ENCODE measurements at places on chromosomes 4 and X.

DNA sequence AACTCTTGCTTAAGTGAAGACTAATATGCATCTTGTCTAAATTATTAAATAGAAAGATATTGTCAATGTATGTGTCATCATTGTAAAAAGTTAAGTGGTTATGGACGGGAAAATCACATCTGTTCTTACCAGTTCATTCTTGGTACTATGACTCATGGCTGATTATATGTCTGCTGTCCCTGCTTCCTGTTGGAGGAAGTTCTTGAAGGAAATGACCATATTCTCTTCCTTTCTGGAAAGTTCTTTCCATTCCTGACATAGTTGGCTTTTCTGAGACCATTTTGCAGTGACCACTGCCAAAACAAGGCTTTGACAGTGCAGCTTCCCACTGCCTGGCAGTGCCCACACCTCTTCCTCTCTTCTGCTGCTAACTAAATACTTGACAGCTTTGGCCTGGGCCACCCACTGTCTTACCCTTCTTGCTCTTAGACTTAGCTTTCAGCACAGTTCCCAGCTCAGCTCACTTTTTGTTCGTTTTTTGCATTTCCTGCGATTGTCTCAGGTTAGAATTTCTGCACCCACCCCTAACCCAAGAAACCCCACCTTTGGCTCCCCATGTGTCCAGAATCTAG, 13.2 kb upstream of the CLDN24 start:
- no peak for DNase-seq

DNA sequence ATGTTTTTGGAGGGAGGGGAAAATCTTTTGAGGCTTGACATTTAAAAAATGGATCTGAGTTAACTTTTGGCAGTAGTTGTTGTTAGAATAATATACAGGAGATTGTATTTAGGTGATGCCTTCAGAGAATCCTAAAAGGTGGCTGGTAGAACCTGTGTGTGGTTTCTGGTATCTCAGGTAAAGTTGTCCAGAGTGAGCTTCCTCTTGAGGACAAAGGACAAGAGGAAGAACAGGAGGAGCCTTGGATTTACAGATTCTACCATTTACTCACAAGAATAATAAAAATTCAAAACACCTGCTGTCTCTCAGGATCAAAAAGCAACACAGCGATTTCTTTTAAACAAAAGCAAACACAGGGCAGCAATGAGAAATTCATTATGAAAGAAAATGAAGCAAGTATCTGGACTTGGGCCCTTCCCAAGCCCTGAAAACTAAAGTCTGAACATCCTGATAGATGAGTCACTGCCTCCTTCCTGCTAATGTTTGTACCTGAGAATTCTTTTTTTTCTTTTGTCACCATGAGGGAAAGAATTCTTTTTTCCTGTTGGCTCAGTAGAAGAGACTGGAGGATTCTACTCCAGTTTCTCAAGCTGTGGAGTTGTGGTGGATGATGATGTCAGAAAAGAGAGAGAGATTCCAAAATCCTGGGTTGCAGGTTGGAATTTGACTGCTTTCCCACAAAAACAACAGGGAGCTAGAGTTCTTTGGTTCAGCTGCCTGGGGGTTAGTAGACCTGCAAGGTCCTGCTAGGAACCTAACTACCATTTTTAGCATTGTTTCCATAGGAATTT, 31.5 kb upstream of the RAPGEF2 start:
- no peak for DNase-seq

GRCh38 chr4:153728660-153729059, 31.2 kb downstream of the RNF175 start:
- no peak for DNase-seq

DNA sequence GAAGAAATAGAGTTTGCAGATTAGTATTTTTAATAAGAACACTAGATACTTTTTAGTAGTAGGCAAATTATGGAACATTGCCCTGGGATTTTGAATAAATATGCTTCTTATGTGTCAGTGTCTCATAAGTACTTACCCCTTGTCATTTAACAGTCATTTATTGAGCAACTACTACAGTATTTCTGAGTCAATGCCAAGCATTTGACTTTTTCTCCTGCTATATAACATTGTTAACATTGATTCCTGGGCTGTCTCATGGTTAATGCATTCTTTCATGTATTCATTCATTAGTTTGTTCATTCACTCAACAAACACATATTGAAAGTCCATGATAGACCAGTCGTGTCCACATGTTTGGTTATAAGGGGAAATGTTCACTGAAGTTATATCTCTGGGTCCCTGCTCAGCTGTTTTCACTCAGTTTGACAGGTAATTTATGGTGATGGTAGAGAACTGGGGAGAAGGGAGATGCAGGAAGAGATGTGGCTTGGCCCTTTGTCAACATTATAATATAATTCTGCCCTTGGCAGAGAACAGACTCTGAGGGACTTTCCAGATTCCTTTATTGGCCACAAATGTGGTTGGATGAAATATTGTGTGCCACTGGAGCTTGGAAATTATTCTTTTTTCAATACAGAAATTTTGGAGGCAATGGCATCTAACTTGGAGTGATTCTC, 49.8 kb downstream of the OSTC start:
- no peak for DNase-seq

DNA sequence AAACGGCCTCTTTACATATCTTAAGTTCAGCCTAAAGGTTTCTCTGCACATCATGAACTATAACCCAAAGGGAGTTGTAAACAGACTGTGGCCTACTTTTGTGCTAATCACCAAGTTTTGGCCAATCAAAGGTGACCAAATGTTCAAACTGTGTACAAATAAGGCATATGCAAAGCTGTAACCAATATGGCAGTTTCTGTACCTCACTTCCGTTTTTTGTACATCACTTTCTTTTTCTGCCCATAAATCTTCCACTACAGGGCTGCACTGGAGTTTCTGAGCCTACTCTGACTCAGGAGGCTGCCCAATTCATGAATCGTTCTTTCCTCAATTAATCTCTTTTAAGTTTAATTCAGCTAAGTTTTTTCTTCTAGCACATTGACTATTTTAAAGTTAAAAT, 318.7 kb downstream of the SLC7A11 start:
- no peak for DNase-seq

GRCh38 chr4:140117947-140118346, 36.0 kb downstream of the MAML3 start:
- DNase-seq, result no peak

DNA sequence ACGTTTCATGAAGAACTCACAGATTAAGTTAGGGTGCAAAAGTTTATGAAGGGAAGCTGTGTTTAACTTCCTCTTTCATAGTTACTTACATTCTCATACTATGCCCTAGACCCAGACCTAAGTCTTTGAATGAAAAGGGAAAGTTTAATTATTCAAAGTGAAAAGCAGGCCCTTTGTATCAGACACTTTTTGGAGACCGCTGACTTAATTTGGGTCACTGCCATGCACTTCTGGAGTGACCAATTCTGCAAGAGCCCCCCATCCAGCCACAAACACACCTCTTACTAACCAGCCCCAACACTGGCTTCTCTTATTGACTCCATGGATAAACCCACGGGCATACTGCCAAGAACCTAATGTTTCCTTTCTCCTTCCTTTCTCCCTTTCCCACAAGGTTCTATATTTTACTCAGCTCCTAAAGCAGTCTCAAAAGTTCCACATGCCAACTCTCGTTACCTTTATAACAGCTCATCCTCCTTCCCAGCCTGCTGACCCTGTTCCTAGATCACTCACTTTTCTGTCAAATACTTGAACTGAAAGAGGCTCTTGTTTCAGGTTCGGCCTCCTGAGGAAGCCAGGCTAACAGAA, 34.5 kb downstream of the ABCE1 start:
- DNase-seq, result no peak

GRCh38 chr4:153065276-153065675, 129.2 kb downstream of the FHDC1 start:
- no peak for DNase-seq

GRCh38 chr4:165515201-165515600, 136.4 kb downstream of the CPE start:
- DNase-seq, result no peak

DNA sequence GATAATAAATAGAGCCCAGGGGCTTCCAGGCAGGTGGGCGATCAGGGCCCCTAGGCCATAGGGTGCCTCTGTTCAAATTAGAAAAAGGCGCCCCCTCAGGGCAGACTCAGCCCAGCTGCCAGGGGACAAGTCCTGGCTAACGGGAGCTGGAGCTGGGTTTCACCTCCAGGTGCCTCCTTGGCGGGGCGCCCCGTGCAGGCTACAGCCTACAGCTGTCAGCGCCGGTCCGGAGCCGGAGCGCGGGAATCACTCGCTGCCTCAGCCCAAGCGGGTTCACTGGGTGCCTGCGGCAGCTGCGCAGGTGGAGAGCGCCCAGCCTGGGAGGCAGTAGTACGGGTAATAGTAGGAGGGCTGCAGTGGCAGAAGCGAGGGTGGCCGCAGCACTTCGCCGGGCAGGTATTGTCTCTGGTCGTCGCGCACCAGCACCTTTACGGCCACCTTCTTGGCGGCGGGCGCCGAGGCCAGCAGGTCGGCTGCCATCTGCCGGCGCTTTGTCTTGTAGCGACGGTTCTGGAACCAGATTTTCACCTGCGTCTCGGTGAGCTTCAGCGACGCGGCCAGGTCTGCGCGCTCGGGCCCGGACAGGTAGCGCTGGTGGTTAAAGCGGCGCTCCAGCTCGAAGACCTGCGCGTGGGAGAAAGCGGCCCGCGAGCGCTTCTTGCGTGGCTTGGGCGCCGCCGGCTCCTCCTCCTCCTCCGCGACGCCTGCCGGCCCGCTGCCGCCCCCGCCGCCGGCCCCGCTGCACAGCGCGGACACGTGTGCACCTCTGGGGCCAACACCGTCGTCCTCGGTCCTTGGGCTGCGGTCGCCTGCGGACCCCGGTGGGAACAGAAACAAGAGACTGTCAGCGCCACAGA, 2.4 kb downstream of the NKX3-2 start:
- no peak for DNase-seq

DNA sequence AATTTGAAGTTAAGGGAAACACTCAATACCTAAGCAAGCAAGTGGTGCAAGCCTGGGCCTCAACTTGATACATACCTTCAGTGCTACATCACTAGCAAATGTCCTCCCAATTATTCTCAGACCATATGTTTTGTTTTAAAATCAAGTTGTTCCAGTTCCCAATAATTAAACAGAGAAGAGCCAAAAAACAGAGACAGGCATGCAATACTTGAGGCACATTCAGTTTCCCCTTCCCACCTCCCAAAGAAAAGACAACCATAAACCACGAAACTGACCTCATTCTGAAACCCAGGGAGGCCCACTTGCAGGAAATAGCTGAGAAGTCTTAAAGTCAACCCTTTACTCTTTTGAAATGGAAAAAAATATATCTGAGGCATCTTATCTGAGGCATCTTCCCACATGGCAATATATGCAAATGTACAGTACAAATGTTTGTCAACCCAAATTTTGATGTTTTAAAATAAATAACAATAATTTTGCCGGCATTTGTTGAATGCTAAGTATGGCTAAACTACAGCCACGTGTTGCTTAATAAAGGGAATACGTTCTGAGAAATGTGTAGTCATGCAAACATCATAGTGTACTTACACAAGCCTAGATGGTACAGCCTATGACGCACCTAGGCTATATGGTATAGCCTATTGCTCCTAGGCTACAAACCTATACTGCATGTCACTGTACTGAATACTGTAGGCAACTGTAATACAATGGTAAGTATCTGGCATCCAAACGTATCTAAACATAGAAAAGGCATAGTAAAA, 147.5 kb downstream of the TSPAN5 start:
- DNase-seq, result no peak

DNA sequence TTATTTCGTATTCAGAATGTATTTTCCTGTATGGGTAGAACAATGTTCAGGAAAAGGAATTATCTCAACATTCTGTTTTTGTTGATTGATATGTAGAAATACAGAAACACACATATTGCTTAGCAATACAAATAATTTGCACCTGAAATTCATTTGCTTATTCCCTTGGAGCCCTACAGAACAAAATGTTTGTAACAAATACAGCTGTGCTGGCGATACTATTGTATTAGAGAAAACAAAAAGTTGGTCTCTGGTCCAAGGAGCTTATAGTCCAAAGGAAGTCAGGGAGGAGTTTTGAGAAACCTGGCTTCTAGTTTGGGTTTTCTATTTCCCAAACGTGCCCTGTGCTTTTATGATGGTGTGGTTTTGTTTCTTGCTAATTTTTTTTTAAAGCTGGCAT, 37.8 kb upstream of the CAPN6 start:
- DNase-seq, result no peak

- DNase-seq, result no peak
Observed at GRCh38 chr4:4981427-4981826, 37.8 kb downstream of the CYTL1 start.

Data from omental fat pad (tissue), 4 donors.